Skin of body (tissue), 3 donors: ENCODE measurements at places on chromosomes 7 and 10. TPM values are rescaled to one million over a fixed set of nuclear protein-coding genes. Genes with fewer than 3 reads are reported as not detected.
A peak's percentile ranks its signal among the peaks of the same experiment; 100 is the strongest.

DNA sequence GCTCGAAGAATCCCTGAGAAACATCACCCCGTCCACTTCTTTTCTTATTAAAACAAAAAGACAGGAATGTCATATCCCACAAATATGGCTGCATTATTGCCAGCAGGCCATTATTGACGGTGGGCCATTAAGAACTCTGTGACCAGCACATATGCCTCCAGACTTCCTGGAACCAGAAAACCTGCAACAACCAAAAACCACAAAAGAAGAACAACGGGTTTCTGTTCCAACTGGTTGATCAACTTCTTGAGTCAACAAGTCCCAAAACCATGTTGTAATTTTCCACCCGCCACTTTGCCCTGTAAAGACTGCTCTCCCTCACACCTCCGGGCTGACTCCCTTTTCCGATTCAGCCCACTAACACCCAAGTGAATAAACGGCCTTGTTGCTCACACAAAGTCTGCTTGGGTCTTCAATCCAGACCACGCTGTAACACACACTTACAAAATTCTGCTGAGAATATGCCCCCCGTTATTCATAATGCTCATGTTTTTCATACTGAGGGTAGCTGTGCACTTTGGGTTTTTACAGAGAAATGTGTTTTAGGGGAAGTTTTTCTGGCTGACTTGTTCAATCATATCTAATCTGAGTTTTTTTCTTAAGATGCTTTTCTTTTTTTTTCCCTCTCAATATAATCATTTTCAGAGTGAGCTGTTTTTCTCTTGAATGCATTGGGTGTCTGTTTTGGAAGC lies 20.7 kb downstream of the ZNF107 start:
- DNase-seq = no peak

- DNase-seq = peak; percentile 3
These were observed 70.7 kb downstream of the MACC1 start for GRCh38 chr7:20146451-20146850.

Gene SERPINE1
- total RNA-seq = 18.1 TPM

Gene BEND7
- total RNA-seq = 6.9 TPM

GRCh38 chr10:97656777-97657176 lies 16.3 kb downstream of the PI4K2A start:
- DNase-seq = no peak

- no peak for DNase-seq
These were observed 61.2 kb downstream of the KLF6 start for GRCh38 chr10:3723766-3724165.

DNA sequence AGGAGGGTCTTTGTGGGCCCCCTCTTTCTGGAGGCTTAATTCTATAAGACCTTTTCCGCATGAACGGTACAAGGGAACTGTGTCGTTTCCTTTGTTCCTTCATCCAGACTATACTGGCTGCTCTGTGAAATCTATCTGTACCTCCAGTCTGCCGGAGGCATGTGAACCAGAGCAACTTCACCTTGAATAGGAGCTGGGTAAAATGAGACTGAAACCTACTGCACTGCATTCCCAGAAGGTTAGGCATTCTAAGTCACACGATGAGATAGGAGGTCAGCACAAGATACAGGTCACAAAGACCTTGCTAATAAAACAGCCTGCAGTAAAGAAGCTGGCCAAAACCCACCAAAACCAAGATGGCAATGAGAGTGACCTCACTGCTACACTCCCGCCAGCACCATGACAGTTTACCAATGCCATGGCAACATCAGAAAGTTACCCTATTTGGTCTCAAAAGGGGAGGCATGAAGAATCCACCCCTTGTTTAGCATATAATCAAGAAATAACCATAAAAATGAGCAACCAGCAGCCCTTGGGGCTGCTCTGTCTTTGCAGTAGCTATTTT lies 36.8 kb upstream of the INPP5F start:
- no peak for DNase-seq

GRCh38 chr10:78567680-78568455 lies 500.9 kb upstream of the ZMIZ1 start:
- DNase-seq = no peak

DNA sequence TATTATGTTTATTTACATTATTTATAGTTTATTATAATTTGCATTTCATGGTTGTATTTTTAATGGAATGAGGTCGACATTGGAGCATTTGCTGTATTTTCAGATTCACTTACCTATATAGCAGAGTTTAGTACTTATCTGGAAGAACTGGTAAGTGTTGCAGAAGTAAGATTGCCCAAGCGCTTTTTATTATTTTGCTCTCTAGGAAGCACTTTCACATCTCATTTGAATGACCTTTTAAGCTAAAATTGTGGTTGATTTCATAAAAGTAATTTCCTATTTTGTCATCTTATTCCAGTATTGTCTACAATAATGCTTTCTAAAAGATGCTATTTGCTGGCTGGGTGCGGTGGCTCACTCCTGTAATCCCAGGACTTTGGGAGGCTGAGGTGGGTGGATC lies 28.6 kb downstream of the SEC61A2 start:
- DNase-seq = no peak

DNA sequence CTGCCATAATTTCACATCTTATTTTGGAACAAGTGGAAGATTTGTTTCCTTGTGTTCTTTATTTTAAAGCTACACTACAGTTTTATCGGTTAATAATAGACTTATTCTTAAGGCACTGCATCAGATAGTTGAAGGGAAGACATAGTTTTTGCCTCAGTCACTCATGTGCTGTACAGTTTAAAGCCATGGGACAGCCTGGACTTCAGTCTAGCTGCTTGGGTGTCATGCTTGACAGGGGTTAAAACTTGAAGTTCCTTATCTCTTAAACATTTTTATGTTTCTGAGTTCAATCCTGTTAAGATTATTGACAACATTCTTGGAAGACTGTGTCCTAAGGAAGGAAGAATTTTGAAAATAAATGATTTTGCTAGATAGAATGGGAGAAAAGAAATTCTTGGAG lies 49.7 kb downstream of the PPP1R9A start:
- no peak for DNase-seq

GRCh38 chr10:109467551-109467950 lies 455.8 kb downstream of the XPNPEP1 start:
- DNase-seq = no peak

DNA sequence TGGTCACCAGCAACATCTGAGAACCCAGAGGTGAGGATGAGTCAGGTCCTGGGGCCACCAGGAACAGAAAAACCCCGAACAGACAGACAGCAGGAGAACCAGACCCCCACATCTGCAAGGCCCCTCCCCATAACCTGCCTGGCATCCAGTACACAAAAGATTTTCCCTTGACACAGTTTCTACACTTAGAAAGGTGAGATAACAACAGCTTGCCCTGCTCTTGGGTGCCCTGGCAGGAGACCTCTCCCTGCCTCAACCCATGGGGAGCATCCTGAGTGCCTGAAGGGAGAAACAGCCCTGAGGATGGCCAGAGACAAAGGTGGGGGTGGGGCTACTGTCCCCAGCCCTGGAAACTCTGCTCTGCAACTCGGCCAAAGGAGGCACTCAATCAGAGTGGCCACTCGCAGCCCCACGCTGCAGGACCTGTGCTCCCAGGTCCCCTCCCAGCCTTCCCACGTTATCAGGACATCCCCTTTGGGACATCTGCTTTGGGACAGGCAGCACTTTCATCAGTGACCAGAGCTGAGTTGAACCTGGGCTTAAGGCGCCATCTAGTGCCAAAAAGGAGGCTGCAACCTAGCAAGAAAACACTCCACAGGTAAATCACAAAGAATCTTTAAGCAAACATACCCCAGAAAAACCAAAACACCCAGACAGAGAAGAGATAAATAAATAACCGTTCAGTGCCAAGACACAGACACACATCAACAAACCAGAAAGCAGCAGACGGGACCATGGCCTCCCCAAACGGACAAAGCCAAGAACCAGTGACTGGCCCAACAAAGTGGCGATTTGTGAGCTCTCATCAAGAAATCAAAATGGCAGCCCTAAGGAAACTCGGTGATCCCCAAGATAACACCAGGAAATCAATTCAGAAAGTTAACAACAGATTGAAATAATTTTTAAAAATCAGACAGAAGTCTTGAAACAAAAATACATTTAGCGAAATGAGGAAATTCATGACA lies 233.7 kb downstream of the PTPRN2 start:
- DNase-seq = no peak

Gene ZNF248
- total RNA-seq = 17.9 TPM

GRCh38 chr10:77207828-77208185 lies 429.8 kb downstream of the KCNMA1 start:
- DNase-seq = no peak

Gene TUBB8
- total RNA-seq = not detected

- DNase-seq = no peak
These were observed at the start of gene RBP4 for GRCh38 chr10:93601146-93601773. TSS of gene RBP4 (minus strand) at chr10:93601235. CDS start at chr10:93601028, 207 bp downstream.

DNA sequence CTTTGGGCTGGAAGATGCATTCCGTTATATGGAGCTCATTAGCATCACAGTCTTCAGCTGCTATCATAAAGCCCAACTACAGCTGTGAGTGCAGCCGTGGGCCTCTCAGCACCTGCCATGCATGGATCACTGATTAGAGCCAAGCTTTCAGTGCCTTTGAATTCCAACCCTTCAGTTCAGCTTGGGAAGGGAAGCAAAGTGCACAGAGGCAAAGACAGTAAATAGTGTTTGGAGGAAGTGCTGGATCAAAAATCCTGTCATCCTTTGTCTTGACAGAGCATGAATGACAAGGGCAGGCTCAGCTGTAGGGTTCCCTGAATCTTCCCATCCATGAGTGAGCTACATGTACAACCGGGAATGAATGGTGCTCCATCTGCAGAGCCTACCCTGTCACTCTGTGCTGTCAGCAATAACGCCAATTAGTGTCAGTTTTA lies 153.7 kb downstream of the DNAJB9 start:
- DNase-seq = peak; percentile 1

Gene NODAL
- total RNA-seq = not detected

- DNase-seq = no peak
These were observed 119.8 kb downstream of the EBF3 start for GRCh38 chr10:129844216-129844766.

DNA sequence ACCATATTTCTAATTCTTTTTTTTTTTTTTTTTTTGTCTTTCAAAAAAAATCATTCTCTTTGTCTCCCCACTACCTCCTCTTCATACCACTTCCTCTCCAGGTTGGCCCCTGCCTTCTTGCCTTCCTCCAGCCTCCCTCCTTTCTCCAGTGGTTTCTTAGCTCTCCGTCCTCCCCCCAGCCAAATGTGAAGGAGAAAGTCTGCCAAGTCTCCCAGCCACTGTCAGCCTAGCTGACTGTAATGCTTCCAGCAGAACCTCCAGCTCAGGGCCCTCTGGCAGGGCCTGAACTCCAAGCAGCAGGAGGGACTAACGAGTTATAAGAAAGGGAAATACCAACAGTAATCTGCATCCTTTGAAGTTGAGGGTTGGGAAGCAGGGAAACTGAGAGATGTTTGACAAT lies 35.5 kb upstream of the BICC1 start:
- no peak for DNase-seq
